ENCODE measurements at places on chromosomes 3 and 15.
A peak's percentile ranks its signal among the peaks of the same experiment; 100 is the strongest.

DNA sequence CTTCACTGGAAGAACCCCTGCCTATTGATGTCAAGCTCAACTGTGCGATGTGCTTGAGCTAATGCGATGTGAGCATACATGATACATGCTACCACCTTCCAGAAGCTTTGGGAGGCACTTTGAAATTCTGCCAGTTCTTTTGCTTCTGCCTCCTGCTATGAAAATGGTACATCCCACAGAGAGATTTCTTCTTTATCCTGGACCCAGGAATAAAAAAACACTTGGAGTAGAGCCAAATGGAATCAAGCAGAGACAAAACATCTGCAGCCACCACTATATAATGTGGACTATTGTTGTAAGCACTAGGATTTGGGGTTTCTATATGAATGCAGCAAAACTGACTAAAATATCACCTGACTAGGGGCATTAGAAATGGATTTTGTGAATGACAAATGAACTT, 119.9 kb upstream of the GAP43 start:
- no peak for DNase-seq

- DNase-seq = no peak
Measured at GRCh38 chr3:172595664-172596393, 72.6 kb upstream of the TNFSF10 start.

DNA sequence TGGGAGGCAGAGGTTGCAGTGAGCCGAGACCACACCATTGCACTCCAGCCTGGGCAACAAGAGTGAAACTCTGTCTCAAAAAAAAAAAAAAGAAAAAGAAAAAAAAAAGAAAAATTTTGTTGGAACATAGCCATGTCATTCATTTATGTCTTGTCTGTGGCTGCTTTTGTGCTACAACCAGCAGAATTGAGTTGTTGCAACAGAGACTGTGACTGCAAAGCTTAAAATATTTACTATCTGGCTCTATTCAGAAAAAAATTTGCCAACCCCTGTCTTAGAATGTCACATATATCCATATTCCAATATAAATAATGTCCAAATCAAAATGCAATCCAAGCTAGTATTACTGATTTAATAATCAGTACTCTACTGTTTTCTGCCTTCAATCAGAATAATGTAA, 25.1 kb downstream of the CD80 start:
- no peak for DNase-seq

DNA sequence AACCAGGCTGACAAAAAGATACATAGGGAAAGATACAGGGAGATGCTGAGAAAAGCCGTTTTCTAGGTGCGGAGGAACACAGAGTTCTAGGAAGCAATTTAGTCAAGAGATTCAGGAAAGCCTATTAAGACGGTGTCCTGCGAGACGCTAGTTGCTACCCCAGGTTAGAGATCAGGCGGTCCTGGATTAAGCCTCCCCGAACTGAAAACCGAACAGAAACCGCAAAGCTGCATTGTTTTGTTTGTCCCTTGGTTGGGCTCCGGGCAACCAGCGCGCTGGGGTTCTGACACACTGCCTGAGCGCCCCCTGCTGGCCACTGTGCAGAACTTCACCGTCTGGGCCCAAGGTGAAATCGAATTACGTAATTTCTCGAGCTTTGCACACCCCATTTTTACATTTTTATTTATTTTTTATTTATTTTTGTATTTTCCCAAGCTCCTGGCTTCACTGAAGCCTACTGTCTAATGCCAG, 37.3 kb upstream of the NDUFB4 start:
- peak; percentile 74 for DNase-seq

GRCh38 chr3:113241292-113242095, 30.1 kb downstream of the BOC start:
- DNase-seq = no peak

DNA sequence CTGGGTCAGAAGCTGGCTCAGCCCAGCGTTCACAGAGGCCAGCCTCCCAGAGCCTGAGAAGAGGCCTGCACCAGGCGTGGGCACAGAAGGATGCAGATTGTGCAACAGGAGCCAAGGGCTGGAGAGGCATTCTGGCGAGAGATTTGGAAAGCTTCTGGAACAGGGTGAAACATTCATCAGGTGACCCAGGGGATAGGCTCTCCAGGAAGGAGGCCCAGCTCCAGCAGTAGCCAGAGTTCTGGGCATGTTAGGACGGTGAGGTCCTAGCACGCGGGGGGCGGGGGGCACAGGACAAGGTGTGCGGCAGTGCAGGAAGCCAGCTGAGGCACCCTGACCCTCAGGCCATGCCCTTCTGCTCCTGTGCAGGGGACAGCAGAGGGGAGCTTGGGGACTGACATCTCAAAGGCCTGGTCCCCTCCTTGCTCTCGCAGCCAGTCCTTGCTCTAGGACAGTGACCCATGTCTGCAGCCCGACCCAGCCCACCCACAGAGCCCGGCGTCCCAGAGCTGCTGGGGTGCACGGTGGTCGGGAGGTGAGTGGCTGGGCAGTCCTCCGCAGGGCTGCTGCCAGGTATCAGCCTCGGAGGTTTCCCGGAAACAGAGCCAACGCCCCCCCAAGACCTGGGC, 111.7 kb upstream of the KLF13 start:
- DNase-seq = no peak

GRCh38 chr3:38313695-38314094, 31.6 kb downstream of the SLC22A14 start:
- DNase-seq = no peak

DNA sequence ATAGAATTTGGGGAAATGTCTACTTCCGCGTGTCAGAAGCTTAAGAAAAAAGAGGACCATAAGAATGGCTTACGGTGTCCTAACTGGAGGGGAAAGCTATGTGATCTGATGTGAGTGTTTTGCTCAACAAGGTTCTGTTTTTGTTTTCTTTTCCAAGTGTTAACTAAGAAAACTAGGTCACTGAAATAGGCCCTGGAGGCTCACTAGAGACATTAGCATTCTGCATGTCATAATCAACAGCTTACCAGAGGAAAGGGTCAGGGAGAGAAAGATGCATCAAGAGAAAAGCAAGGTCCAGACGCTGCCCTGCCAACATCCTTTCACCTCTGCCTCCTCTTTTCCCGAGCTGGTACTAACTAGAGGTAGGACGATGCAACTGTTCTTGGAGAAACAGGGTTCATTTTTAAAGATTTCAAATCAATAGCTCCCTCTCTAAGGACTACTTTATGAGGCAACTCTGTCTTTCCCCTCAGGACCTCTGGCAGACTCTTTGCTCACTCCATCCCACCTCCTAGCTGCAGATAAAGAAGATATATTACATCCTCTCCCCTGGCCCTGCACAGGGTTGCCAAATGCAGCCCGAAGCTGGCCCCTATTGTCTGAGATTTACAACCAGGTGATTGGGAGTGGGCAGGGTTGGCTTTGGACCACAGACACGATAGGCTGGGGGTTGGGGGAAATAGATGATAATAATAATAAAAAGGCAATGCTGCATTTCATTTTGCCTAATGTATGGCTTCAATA, 209.9 kb upstream of the SLC2A2 start:
- no peak for DNase-seq

DNA sequence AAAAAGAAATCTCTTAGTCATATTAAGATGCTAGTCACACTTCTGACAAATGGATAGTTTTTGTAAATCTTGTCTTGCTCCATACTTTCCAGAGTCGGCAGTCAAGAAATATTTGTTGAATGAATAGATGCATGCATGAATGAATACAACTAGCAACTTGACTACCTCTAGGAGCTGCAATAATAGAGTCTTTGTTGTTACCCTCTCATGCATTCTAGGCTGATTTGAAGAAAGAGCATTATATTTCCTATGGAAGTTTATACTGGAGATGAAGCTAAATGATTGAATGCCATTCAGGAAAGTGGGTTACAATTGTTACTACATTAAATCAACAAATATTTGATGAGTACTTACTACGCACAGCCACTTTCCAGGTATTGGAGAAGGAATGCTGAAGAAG, 18.1 kb upstream of the TRAT1 start:
- DNase-seq = no peak

- no peak for DNase-seq
Measured at GRCh38 chr3:185477316-185477715, 21.5 kb downstream of the TMEM41A start.

GRCh38 chr3:177066068-177066467, 131.2 kb downstream of the TBL1XR1 start:
- DNase-seq = no peak
